ENCODE measurements at places on chromosomes 1 and 21.

- DNase-seq, result no peak
These were observed 899.7 kb downstream of the ADGRL2 start for GRCh38 chr1:82700476-82700875.

GRCh38 chr21:37631319-37632117 lies 264.9 kb downstream of the DYRK1A start:
- DNase-seq, result no peak

- DNase-seq, result no peak
These were observed 17.2 kb upstream of the FYB2 start for GRCh38 chr1:56836359-56836758.

DNA sequence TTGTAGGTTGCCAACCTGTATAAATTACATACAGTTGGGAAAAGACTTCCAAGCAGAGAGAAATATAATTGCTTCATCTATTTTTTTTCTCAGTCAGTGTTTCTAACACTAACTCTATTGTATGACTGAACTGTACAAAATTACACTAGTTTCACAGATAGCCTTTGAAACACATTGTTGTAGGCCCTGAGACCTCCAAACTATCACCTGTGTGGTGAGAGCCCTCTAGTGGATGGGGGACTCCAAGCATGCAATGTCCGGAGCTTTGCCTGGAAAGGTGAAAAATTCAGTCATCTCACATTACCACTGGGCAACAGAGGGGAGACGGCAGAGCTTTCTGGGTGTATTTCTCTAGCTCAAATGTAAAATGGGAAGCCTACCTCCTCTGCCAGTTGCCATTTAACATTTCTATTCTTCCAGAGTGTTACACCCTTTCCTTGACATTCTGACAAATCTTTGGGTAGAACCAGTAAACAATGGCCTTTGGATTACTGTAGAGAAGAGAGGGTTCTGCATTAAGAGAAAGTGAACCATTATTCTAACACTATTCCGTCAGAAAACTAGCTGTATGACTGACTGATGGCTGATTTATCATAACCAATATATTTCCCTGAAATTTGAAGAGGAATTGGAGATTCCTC lies 212.2 kb downstream of the LYPLAL1 start:
- no peak for DNase-seq

DNA sequence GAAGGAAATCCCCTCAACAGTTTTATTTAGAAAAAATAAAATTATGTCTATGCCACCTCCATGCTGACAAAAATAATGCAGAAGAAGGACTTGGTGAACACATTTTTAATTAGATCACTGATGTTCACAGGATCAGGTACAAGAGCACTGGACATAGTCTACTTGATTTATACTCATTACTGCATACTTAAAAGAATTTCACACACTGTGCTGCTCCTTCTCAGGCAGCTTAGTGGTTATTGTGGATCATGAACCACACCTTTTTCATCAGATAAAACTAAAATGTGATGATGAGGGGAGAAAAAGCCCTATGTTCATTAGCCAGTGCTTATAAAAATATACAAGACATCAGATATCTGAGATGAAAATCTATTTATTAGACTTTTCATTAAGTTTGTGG lies 103.3 kb upstream of the DPH5 start:
- no peak for DNase-seq

DNA sequence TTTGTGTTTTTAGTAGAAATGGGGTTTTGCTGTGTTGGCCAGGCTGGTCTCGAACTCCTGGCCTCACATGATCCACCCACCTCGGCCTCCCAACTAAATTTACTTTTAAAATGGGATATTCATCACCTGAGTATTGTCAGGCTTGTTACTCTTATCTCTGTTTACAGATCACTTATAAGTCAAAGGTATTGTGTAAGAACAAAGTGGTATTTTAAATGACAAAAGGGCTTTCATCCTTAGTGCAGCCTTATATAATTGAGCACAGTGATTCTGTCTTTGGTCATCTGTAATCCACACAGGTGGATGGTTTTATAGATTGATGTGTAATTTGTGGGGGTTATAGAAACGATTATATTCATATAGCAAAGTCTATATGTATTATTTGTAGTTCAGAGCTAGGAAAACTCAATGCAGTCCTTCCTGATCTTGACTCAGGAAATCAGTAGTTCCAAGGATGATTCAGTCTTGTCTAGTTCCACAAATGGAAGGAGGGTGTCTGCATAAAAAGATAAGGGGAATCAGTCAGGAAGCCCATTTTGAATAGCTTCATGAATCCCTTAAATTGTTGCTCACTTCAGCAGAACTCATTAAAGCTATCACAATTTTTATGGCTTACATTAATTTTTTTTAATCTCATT lies 34.6 kb downstream of the STXBP3 start:
- DNase-seq, result no peak

GRCh38 chr1:228867951-228868730 lies 132.9 kb downstream of the RHOU start:
- no peak for DNase-seq

DNA sequence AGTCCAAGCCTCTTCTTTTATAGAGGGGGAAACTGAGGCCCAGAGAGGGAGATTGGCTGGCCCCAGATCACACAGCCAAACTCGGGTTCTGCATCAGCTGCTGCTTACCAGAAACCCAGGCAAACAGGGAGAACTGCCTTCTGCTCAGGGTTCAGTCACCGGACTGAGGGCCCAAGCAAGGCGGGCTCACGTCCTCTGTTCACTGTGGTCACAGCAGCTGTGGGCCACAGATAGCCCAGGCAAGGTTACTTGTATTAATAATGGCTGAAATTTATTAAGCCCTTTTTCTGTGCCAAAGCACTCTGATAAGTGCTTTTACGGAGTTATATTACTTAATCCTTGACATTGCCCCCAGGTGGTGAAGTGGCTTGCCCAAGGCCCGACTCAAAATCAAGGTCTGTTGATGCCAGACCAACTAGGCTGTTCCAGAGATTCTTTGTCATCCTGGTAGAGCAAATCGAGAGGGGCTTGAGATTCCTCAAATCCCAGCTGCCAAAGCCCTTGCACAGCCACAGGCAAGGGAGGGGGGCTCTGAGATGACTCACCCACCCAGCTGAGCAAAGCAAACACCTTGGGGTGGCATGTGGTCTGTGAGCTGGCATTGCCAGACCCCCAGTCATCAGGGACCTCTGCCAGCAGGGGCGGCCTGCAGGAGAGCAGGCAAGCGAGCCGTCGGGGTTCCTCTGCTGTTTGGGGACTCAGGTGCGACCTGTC lies 36.5 kb downstream of the EPHB2 start:
- DNase-seq, result no peak

- no peak for DNase-seq
These were observed 202.0 kb downstream of the LRRC40 start for GRCh38 chr1:70003211-70003908.

DNA sequence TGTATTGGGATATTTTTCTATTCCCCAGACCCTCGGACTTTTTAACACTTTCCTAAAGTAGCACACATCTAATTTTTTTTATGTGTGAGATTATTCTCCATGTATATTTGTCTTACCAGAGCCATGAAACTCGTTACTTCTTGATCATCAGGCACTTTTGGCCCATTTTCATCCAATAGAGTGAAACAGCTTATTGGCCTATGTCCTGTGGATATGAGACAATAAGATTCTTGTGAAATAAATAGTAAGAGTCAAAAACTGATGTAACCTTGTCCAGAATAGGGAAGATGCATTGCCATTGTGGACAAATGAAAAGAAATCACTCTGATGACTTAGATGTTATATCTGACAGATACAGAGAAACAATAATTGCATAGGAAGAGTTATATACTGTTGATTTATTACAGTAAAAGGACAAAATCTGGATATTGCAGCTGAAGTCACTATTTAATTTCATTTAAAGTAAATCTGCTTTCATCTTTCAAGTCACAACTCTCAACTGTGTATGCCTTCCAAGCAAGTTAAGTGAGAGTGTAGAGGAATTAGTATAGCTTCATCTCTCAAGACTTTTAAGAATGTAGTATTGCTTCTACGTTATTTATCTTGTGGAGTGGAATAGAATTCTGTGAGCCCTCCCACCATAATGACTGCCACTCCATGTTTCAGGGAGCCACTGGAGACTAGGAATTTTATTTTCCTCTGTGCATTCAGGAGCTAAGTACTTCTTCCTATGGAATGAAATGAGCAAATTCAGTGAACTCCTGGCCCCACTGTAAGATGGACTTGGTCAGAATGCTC lies 86.9 kb downstream of the ADAMTS1 start:
- DNase-seq, result no peak

GRCh38 chr21:33733601-33734000 lies 91.3 kb downstream of the ITSN1 start:
- no peak for DNase-seq

DNA sequence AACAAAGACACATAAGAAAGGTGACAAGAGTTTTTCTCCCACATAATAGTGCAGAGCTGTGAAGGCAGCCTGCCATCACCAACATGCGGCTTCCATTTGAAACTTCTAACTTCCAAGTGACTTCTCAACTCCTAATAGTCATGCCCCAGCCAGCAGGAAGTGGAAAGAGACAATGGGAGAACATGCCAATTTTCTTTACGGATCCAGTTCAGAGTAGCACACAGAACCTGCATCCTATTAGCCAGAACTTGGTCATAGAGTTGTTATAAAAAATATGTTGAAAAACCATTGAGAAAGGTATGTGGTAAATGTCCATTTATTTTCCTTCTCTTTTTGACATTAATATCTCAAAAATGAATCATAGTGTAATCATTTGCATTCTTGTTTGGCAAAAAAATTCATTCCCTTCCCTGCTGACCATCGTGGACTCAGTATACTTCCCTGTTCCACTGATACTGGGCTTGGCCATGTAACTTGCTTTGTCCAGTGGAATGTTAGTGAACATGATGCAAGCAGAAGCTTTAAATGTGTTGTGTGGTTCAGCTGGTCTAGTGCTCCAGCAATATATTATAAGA lies 197.4 kb downstream of the SEC16B start:
- DNase-seq, result no peak

DNA sequence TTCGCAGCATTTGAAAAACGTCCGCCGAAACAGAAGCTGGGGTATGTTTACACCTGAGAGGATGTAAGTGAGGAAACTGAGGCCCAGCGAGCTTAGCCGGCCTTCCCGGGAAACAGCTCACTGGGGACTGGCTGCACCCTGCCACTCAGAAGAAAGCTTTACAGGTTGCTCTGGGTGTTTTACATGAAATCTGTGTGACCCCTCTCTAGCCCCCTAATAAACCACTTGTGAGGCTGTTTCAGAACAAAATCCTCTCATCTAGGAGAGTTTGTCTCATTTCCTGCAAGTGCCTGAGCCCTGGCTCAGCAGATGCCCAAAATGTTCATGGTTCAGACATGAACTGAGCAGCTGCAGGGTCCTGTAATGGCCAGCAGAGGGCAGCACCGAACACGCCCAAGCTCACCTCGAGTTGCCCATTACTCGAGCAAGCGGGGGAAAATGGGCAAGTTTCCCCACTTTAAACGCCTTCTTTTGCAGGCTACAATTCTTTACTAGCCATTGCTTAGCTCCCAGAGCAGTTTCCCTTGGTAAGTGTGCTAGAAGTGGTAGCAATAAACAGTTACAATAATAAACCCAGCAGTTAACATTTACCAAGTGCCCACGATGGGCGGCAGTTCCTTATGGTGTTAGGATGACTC lies 76.4 kb downstream of the FHAD1 start:
- DNase-seq, result peak; percentile 57

DNA sequence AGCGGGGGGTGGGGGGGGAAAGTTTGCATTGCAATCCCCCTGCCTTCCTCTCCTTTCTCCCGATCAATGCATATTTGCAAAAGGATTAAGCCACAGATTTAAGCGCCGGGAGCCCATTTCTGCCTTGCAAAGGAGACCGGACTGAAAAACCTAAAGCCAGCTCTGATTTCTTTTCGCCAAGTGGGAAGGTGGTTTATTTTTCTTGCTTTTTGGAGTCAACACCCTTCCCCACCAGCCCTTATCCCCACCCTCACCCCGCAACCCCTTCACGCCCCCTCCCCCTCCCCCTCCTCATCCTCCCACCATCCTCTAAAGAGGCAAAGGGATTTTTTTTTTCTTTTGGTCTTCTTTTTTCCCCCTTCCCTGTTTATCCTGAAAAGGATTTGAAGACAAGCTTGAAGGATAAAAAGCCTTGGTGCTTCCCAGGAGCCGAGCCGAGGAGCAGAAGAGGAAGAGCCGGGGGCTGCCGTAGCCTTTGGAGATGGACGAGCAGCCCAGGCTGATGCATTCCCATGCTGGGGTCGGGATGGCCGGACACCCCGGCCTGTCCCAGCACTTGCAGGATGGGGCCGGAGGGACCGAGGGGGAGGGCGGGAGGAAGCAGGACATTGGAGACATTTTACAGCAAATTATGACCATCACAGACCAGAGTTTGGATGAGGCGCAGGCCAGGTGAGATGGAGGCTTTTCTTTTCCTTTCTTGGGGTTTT lies 513 bp downstream of the PBX1 start:
- DNase-seq, result no peak

- no peak for DNase-seq
These were observed 109.6 kb upstream of the APP start for GRCh38 chr21:26280148-26280547.

DNA sequence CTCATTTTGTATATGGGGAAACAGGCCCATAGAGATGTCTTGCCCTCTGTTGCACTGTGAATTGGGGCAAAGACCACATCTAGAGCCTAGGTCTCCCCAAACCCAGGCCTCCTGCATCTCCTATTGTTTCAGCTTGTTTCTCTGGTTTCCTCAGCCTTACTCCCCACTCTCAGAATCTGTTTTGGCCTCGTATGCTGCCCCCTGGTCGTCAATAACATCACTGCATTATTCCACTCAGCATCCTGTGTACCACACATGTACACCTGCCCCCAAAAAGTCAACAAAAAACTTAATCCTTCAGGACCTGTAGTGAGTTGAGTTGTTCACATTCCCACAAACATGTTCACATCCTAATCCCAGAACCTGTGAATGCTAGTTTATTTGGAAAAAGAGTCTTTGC lies 184.8 kb downstream of the BRINP2 start:
- DNase-seq, result no peak

DNA sequence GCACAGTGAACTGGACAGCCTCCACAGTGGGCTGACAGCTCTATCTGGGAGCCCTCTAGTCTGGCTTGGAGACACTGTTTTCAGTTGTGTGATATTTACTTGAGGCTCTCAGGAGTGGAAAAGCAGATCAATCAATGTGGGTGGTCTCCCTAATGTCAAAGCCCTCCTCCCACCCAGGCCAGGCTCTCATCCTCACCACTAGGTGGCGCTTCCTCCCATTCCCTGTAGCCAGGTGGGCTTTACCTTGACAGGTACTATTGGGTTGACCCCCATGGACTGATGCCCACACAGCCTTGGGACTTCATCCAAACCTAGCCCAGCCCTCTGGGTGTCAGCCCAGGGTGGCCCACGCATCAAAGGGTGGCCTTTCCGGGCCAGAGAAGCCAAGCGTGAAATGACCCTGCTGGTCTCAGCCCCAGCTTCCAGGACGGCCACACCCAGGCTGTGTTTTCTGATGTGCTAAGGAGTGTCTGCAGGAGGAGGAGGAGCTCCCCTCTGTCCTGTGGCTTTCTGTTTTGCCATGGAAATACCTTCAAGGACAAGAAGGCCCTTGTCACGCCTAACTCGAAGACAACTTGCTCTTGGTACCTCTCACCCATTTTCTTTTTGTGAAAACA lies 54.0 kb downstream of the CLIC6 start:
- DNase-seq, result no peak

- DNase-seq, result no peak
These were observed 520 bp downstream of the TNFRSF18 start for GRCh38 chr1:1205769-1206375.

All from stimulated activated CD8-positive, alpha-beta memory T cell treated with anti-CD3 and anti-CD28 coated beads, Interleukin-15, amount 100 ng/mL, for 4 hours (primary cell).